ENCODE measurements at places on chromosomes 6 and 20.
A peak's percentile ranks its signal among the peaks of the same experiment; 100 is the strongest.

GRCh38 chr20:54019127-54019526 lies 51.3 kb downstream of the BCAS1 start:
- no peaks in the 10 kb centered on the region for H3K36me3 ChIP-seq
- no peak overlapping the region for H3K27ac ChIP-seq
- H3K27me3 ChIP-seq: no peaks in the 10 kb centered on the region
- DNase-seq: no peak
- no peak overlapping the region for H3K4me3 ChIP-seq

- no peak for DNase-seq
- no peaks in the 10 kb centered on the region for H3K4me1 ChIP-seq
- no peaks in the 10 kb centered on the region for H3K27me3 ChIP-seq
- H3K27ac ChIP-seq: no peak overlapping the region
- no peak overlapping the region for H3K4me3 ChIP-seq
- no peaks in the 10 kb centered on the region for H3K36me3 ChIP-seq
These were observed 7.4 kb upstream of the PCK1 start for GRCh38 chr20:57553376-57554018.

GRCh38 chr20:59564171-59564570 lies 40.2 kb upstream of the PHACTR3 start:
- DNase-seq: no peak
- H3K36me3 ChIP-seq: no peaks in the 10 kb centered on the region
- peaks cover 4% of the 10 kb centered on the region for H3K27me3 ChIP-seq
- no peaks in the 10 kb centered on the region for H3K4me1 ChIP-seq
- H3K27ac ChIP-seq: no peak overlapping the region
- H3K4me3 ChIP-seq: no peak overlapping the region

DNA sequence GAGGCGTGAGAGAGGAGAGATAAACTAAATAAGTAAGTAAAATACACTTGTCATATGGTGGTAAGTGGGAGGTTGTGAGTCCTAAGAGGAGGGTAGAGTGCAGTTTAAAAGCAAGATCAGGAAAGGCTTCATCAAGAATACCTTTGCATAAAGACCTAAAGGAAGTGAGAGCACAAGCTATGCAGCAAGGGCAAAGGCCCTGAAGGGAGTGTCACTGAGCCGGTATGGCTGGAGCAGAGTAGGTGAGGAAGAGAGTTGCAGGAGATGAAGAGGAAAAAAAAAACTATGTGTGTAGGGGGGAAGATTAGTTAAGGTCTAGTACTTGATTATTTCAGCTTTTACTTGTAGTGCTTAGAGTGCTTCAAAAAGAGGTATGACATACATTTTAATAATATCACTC lies 11.0 kb downstream of the DNAAF9 start:
- no peaks in the 10 kb centered on the region for H3K36me3 ChIP-seq
- no peaks in the 10 kb centered on the region for H3K27me3 ChIP-seq
- no peak overlapping the region for H3K4me3 ChIP-seq
- no peaks in the 10 kb centered on the region for H3K4me1 ChIP-seq

DNA sequence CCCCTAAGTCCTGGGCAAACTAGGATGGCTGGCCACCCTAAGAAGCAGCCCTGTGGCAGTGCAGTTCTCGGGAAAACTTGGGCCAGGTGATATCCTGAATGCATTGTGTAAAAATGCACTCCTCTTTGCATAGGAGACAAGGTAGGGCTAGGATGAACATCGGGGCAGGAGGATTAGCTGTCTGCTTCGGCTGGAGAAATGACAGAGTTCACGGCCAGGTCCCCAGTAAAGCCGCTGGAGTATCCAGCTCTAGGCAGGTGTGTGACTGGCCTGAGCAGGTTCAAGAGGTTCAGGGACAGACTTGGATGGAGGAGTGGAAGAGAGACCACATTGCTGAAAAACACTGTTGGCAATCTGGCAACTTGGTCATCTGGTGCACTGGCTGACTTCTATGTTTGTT lies 26.4 kb downstream of the DTD1 start:
- no peak for DNase-seq
- no peaks in the 10 kb centered on the region for H3K27me3 ChIP-seq
- H3K4me1 ChIP-seq: no peaks in the 10 kb centered on the region
- no peak overlapping the region for H3K27ac ChIP-seq

DNA sequence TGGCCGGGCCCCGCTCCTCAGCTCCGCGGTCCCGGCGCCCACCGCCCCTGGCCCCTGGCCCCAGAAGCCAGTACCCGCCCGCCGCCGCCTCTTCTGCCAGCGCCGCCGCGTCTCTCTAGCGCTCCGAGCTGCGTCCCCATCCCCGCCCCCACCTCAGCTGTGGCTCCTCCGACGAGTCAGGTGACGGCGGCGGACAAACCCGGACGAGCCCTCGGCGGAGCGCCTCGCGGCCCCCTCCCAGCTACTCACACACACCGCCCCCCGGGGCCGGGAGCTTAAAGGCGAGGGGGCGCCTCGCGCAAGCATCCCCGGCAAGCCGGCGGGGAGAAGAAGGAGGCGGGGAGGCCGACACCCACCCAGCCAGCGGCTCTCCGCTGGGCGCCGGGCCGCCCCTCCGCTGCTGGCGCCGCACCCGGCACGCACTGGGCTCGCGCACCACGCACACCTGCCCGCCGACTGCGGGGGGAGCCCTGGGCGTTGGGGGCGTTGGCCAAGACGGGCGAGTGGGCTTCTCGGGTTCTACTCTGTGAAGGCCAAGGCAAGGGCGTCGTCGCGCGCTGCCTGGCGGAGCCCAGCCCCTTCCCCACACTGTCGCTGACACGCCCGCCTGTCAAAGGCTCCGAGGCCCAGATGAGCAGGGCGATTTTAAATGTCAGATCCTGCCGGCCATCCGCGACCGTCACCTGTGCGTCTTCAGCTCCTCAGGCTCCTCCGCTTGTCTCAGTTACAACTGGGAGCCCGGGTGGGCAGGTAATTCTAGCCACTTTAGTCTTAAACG lies at the start of gene SNAP91:
TSS of gene SNAP91 (minus strand) at position 132 of the 778 bp plus-strand sequence. CDS start 1,174 bp downstream, outside the sequence.
- H3K36me3 ChIP-seq: no peaks in the 10 kb centered on the region
- H3K4me3 ChIP-seq: peak within 1 kb of the TSS; percentile 81
- peaks cover 64% of the 10 kb centered on the region for H3K27me3 ChIP-seq
- H3K27ac ChIP-seq: no peak within 1 kb of the TSS
- no peaks in the 10 kb centered on the region for H3K4me1 ChIP-seq

- H3K27me3 ChIP-seq: no peaks in the 10 kb centered on the region
- no peaks in the 10 kb centered on the region for H3K36me3 ChIP-seq
- peak overlapping the region; percentile 100 for H3K27ac ChIP-seq
- peak overlapping the region; percentile 82 for H3K4me3 ChIP-seq
- peaks cover 31% of the 10 kb centered on the region for H3K4me1 ChIP-seq
These were observed 393 bp downstream of the BCLAF1 start for GRCh38 chr6:136289327-136289578.

Data from GM23338 (cell line).